ENCODE measurements at places on chromosomes 5 and 9. TPM values are rescaled to one million over a fixed set of nuclear protein-coding genes. Genes with fewer than 3 reads are reported as not detected.

DNA sequence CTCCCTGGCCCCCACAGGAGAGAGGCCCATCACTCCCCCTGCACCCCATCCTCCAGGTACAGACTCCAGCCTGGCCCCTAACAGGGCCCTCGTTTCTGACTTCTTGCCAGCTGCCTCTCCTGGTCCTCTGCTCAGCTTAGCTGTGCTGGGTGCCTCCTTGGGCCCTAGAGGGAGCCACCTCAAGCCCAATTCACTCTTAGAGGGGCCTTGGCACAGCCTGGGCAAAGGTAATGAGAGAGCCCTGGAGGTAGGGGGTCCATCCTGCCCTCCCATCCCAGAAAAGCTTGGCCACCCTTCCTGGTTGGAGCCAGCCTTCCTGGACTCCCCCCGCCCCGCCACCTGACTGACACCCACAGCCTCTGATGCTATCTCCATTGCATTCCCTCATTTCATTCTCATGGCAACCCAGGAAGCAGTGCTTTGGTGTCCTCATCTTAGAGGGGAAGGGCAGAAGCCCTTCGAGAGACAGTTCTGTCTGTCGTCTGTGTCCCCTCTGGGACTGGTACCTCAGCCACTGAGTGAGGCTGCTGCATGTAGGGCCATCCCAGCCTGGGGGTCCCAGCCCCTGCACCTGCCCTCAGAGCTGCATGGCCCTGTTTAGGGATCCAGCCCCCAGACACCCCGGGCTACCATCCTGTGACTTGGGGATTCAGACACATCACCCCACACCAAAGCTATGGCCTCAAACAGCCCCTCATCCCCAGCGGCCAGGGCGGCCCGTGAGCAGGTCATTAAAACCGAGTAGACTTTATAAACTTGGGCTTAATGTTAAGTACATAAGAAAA lies 95.5 kb downstream of the BARX1 start:
- DNase-seq, result no peak

- DNase-seq, result no peak
These were observed 22.6 kb downstream of the CLPTM1L start for GRCh38 chr5:1322036-1322900.

GLE1 gene
- 32.2 TPM for total RNA-seq

DNA sequence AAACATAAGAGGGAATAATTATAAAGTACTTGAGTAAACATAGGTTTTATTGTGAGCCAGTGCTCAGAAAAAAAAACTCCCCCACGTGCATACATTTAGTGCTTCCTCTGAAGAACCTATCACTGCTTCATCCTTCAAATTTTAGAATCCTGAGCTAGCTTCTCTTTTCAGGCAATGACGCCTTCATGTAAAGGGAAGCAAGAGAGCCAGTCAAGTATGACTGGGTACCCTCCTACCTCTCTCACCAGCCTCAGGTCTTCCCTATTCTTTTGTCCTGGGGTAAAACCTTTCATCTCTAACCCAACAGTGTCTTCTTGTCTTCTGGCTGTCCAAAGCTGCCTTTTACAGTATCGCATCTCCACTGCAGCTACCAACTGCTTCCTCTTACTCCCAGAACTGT lies 32.0 kb downstream of the PLPP1 start:
- no peak for DNase-seq
